ENCODE measurements at places on chromosomes 3 and 15. TPM values are rescaled to one million over a fixed set of nuclear protein-coding genes. Genes with fewer than 3 reads are reported as not detected.

The CD86 gene
- 3.8 TPM for polyA plus RNA-seq

DNA sequence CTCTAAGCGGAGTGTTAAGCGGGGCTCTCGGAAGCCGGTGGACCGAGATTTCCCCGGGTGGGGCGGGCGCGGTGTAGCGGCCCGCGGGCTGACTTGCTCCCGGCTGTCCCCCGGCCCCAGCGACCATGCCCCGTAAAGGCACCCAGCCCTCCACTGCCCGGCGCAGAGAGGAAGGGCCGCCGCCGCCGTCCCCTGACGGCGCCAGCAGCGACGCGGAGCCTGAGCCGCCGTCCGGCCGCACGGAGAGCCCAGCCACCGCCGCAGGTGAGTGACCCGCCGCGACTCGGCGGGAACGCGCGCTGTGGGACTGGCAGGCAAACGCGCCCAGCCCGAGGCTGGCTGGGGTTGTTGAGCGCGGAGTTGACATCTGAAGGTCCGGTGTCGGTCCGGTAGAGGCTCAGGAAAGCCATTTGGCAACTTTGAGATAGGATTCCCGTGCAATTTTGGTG lies 1.3 kb downstream of the SMC4 start:
- DNase-seq = no peak

GRCh38 chr15:100252359-100252758 lies 89.4 kb downstream of the ADAMTS17 start:
- no peak for DNase-seq

The ULK3 gene
- 75.0 TPM for polyA plus RNA-seq

DNA sequence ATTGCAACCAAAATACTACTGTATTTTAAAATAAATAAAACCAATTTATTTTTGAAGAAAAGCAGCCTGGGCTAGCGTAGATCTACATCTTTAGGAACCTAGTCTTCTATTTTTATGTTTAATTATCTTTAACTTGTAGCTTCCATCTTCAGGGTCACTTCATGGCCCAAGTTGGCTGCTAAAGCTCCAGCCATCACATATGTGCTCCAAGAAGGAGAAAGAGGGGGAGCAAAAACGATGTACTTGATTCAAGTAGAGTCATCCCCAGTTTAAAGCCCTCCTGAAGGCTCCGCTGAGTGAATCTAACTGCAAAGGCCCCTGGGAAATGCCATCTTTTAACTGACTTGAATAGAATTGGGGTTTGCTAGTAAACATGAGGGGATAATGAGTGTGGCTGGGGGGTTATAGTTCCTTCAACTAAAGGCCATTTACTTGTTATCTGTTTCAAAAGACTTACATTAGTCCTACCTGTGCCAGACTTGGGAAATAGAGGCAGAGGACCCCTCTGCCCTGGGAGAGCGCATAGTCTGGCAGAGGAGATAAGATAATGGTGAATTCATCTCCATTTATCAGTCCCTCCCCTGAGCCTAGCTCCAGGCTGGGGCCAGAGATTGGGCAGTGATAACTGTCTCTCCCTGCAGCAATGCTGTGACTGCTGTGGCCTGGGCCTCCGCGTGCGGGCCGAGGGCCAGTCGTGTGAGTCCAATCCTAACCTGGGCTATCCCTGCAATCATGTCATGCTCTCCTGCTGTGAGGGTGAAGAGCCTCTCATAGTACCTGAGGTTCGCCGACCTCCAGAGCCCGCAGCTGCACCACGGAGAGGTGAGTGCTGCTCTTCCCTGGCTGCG lies 64.6 kb downstream of the FBLN2 start:
- no peak for DNase-seq

DNA sequence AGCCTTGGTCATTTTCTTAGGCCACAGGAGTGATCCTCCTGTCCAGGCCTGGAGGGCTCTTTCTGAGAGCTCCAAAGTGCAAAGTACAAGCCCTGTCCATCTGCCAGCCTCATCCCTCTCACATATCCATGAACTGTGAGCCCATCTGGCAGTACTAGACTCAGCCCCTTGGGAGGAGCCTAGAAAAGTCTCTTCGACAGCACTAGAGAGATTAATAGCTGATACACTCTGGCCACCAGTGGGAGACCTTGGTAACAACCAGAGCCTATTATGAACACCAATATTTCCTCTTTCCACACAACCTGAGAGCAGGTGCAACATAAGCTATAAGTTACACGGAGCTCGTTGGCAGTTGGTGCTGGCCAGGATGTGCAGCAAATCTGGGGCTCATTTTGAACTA lies 59.5 kb upstream of the DCLK3 start:
- no peak for DNase-seq

- DNase-seq = no peak
These were observed 30.2 kb downstream of the TSPAN3 start for GRCh38 chr15:77040673-77041072.

Data from spinal cord (tissue), 10 donors.